ENCODE measurements at places on chromosomes 4 and X.

GRCh38 chr4:149322203-149322602 is 493.4 kb downstream of the IQCM start:
- DNase-seq: no peak

DNA sequence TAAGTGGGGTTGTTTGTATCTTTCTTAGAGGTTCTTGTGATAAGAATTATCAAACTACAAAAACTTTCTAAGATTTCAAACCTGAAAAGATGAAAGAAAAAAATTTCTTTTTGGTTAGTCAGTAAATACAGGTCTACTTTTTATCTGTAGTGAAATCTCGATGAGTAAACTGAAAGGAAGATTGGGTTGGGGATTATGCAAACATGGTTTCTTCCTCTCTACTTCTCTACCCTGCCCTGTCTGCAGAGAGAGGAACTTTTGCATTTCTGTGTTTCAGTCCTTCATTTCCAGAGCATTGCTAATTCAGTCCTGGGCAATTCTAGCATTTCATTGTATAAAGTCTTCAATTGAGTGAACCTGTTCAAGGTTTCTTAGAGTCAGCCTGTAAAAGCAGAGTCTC is 51.6 kb upstream of the IL2 start:
- no peak for DNase-seq

GRCh38 chrX:133918361-133918771 is 67.0 kb downstream of the GPC3 start:
- DNase-seq: no peak

GRCh38 chrX:131219271-131219670 is 69.8 kb downstream of the IGSF1 start:
- DNase-seq: no peak

DNA sequence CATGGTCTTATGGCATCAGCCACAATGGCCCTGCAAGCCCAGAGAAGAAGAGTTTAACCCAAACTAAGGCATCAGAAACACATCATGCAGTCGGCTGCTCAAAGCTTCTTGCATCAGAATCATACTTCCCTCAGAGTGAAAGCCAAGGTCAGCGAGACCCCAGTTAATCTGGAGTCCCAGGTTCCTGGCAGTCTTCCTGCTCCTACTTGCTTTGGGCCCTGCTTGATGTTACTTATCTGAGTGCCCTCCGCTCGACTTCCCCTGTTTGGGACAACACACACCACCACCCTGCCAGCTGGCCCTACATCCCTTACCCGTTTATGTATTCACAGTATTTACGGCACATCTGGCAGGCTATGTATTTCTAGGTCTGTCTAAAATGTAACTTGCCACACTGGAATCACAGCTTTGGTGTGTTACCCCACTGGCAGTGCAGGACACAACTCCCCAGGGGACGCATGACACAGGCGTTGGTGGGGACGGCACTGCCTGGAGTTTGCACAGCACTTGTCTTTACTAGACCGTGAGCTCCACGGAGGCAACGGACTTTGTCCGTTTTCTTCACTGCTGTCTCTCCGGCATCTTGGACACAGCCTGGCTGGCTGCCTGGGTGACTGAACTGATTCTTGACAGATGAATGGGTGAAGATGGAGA is 22.8 kb downstream of the CRMP1 start:
- no peak for DNase-seq

DNA sequence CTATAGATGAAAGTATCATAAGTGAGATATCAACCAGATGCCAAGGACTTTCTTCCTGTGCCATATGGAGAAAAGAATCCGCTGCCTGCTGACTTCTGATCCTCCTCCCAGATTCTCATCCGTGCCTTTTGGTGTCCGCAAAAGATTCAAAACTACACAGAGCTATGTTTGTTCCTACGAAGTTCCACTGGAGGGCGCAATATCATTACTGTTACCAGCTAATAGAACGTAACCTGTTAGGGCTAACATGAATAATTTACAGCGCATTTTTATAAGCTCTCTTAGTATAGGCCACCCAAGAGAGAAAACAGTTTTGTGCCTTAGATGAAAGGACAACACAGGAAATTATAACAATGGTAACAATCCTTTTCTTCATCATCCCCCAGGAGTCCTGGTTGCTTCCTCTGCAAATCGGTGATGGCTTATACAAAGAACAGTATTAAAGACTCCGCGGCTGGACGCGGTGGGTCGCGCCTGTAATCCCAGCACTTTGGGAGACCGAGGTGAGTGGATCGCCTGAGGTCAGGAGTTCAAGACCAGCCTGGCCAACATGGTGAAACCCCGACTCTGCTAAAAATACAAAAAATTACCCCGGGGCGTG is 22.8 kb upstream of the CENPVL3 start:
- no peak for DNase-seq

- no peak for DNase-seq
These were observed 12.0 kb downstream of the CYP4V2 start for GRCh38 chr4:186203406-186203805.

GRCh38 chr4:54625391-54625790 is 32.4 kb upstream of the KIT start:
- no peak for DNase-seq

GRCh38 chr4:183766140-183766539 is 107.0 kb downstream of the TRAPPC11 start:
- DNase-seq: no peak

GRCh38 chr4:113739197-113739596 is 22.3 kb downstream of the CAMK2D start:
- no peak for DNase-seq

DNA sequence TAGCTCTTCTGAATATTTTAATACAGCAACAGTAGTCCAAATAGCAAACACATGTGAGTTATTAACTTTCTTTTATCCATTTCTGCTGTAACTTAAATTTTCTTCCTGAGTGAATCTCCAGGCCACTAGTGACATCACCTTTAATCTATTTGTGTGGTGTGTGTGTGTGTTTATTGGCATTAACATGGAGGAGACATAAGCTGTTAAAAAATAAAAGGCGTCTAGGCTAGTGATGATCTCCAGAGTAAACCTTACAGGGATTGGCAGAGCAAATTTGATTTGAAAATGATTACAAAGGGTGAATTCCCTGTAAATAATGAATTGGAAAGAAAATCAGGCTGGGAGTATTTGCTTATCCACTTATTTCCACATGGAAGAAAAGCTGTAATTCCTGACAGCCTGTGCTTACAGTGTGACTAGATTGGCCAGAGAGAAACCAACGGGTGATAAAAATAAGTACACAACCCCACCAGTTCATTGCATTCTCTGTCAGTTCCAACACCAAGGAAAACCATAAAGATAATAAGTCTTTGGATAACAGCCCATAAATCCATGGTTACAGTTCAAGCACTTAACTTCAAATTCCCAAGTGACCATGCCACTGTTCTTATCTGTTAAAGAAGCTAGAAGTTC is 186.1 kb downstream of the ENOX2 start:
- no peak for DNase-seq

DNA sequence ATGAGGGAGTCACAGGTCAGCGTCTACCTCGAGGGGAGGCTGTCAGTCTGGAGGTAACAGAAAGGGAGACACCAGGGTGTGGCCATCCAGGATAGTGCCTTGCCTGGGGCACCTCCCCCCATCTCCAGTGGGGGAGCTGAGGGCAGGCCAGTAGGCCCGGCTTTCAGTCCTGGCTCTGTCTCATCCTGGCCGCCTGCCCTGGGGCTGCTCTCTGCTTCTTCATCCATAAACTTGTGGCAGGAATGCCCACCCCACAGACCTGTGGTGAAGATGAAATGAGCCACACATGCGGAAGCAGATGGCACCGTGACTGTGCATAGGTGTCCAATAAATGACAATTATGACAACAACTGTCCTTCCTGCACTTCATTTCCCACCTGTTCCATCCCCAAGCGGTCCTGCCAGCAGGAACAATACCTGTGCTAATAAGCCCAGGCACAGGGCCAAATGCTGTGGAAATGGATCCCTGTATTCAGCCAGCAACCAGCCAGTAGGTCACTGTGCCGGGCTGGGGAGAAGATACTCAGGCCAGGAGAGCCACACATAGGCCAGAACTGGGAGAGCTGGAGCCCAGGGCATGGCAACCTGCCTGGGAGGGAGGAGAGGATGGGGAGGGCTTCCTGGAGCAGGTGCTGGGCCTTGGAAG is 30.2 kb downstream of the TRO start:
- DNase-seq: no peak

GRCh38 chrX:23062359-23062758 is 62.6 kb downstream of the DDX53 start:
- DNase-seq: no peak

GRCh38 chrX:147900349-147900748 is 11.4 kb upstream of the FMR1 start:
- no peak for DNase-seq

DNA sequence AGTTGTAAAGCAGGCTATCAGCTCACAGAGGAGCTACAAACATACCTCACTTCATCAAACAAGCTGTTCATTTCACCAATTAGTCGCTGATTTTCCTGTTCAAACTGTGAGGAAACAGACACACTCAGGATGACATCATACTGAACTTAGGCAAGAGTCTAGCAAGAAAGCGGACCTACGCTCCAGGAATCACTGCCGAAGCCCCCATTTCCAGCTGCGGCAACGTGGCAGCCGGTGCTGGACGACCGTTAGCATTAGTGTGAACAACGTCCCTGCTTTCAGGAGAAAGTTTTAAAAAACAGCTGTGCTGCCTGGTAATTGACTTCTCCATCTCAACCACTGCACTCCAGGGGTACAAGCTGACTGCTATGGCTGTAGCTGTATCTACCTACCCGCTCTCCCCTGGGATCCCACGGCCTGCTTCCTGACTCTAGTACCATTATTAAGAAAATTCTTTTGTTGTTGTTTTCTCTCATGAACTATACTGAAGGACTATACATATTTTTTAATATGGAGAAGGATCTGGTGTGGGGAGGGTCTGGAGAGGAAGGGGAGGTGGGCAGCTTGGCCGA is 38.3 kb downstream of the NSG1 start:
- no peak for DNase-seq

- no peak for DNase-seq
These were observed 35.1 kb upstream of the CYP2U1 start for GRCh38 chr4:107896158-107896645.

DNA sequence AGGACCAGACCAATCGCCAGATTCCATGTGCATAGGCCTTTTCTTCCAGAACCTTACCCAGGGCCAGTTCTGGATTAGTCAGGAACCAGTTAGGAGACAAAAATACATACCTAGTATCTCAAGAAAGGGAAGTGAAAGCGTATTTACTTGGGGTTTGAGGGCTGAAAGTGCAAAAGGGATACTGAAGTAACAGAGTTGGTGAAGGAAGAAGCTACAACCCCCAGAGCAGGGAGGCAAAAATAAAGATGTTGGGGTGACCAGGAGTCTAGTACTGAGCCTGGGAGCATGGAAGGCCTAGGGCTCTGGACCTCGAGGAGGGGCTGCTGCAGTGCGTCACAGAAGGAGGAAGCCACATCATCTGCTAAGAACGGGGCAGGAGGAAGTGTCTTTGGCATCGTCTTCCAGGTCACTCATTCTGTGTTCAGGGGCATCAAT is 38.3 kb downstream of the TKTL1 start:
- DNase-seq: no peak

GRCh38 chrX:2401590-2402360 is 99.0 kb downstream of the DHRSX start:
- DNase-seq: no peak

GRCh38 chrX:97328853-97329390 is 445.2 kb downstream of the RPA4 start:
- no peak for DNase-seq

GRCh38 chrX:107971636-107972035 is 10.5 kb downstream of the TEX13B start:
- no peak for DNase-seq

GRCh38 chr4:131159261-131159660 is 1989.8 kb upstream of the PCDH10 start:
- no peak for DNase-seq

DNA sequence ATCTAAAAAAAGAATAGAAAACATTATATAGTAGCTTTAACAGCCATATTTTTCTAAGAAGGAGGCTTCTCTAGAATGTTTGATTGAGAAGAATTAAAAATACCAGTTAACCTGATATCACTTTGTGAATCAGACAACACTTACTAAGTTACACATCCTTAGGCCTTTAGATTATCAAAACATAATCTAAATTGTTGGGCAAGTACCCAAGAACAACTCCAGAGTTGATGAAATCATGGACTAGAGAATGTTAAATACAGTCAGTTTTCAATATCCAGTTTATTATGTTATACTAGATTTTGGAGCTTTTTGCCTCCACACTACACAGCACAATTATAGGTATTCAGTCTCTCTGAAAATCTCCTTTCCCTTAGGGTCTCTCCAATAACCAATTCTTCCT is 39.6 kb downstream of the ARL13A start:
- no peak for DNase-seq

- DNase-seq: no peak
These were observed 3.7 kb upstream of the CCNQ start for GRCh38 chrX:153602601-153603000.

- no peak for DNase-seq
These were observed 45.5 kb downstream of the PPP1R2C start for GRCh38 chrX:42732506-42732905.

DNA sequence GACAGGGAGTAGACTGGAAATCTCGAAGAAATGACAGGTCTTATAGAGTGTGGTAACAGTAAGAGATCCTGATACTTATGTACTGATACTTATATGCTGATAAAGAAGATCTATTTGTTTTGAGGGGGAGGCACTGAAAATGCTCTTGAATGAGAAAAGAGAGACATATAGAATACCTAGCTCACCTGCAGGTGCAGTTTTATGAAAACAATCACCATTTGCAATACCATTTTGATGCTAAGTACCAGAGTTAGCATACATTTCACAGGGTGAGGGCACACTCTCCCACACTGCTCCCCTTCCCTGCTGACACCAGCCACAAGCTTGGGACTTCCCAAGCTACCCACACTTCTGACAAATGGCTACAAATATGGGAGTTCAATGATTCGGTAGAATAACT is 1490.1 kb upstream of the IGFBP7 start:
- no peak for DNase-seq

DNA sequence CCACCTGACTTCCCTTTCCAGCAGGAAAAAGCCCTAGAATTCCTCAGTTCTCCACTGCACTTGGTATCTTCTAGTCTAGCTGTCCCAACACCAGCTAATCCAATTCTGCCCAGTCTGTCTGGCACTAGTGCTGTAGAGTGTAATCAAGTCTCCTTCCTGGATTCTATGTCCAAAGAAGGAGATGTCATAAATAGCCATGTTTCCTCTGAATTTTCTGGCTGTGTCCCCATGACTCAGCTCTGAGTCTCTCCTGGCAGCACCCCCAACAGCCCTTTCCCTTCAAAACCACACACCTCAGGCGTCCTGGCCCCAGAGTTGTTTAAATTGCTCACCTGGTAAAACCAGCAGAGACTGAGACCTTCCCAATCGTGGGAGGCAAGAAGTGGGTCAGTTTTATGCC is 197.2 kb downstream of the GRXCR1 start:
- no peak for DNase-seq

DNA sequence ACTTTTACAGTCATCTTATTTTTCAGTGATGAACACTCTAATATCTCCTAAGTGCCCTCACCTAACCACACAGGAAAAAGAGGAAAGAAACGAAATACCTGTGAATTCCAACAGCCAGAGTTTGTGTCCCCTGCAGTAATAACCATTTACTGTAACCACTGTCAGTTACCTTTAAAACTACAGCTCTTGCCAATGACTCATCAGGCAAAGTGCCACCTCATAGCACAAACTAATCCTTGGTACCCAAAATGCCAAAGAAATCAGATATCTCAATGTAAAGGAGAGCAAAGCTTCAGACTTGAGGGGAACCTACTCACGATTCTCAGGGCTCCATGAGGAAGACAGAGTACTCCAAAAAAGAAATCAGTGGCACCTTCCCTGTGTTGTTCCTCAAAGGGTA is 146.5 kb downstream of the NDST3 start:
- no peak for DNase-seq

GRCh38 chr4:73589261-73589847 is 30.9 kb downstream of the RASSF6 start:
- no peak for DNase-seq
